Retina (tissue), 1 donor: ENCODE measurements at places on chromosomes 3 and 15.

GRCh38 chr3:75176937-75177336 lies 487.2 kb upstream of the FRG2C start:
- DNase-seq = no peak

DNA sequence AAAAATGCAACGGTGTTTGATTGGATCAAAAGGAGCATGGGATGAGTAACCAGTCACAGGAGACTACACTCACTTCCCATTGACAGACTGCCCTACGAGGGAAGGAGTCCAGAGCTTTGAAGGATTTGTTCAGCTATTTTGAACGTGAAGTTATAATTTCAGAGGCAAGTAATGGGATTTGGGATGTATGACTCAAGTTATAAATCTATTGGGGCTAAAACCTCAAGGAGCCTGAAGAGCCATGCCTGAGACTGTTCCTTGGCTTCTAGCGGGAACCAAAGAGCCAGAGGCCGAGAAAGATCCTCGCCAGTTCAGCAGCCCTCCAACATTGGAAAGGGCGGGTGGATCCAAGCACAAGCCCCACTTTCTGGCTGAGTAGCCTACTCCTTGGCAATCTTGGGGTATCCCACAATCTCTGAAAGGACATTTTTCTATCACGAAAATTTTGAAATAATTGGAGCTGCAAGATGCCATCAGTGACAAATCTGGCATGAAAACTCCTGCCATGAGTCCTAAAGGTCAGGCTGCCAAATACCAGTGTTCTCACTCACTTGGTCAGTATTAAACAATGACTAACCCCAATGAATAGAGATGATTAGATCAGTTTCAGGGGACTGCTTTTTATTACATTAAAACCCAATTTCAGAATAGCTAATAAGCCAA lies 48.6 kb upstream of the SLCO2A1 start:
- no peak for DNase-seq

GRCh38 chr15:48330105-48330785 lies 984 bp upstream of the DUT start:
- DNase-seq = no peak

- DNase-seq = no peak
These were observed 132.7 kb upstream of the BHLHE40 start for GRCh38 chr3:4846543-4846942.

GRCh38 chr3:40302784-40303183 lies 6.7 kb upstream of the EIF1B start:
- no peak for DNase-seq
